ENCODE measurements at places on chromosomes 6 and 20. TPM values are rescaled to one million over a fixed set of nuclear protein-coding genes. Genes with fewer than 3 reads are reported as not detected.

DNA sequence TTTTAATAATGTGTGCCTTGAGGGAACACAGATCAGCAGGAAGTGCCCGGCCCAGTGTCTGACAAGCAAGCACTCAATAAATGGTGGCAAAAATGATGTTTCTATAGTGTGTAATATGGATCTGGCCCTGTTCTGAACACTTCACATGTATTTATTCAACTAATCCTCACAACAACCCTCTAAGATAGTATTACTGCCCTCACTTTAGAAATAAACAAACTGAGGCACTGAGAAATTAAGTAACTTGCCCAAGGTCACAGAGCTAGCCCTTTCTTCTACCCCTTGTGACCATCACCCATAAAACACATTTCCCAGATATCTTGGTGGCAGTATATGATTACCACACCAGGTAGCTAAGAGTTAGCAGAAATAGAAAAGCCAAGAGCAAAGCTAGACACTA is 12.8 kb upstream of the MTFR2 start:
- no peak for DNase-seq

DNA sequence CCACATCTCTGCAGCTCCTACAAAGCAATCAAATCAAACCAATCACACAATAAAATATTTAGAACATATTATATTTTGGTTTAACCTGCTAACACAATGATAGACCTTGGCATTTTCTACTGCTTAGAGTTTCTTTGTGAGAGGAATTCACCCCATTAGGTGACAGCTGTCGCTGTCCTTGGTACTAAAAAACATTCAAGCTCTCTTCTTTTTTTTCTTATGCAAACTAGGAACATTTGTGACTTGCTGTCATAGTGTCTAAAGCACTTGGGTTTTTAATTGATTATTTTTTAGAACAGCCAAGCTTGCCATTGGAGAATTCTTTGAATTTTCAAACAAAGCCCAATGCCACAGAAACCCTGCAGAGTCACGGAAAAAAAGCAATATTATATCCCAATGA is 46.4 kb downstream of the CNR1 start:
- DNase-seq: no peak

- DNase-seq: no peak
These were observed 171.1 kb downstream of the PREX1 start for GRCh38 chr20:48656661-48657211.

GRCh38 chr6:129100164-129100563 is 217.2 kb downstream of the LAMA2 start:
- DNase-seq: no peak

GRCh38 chr6:135073217-135073616 is 18.6 kb upstream of the HBS1L start:
- DNase-seq: no peak

Gene STX11
- total RNA-seq: 29.2 TPM

Gene TMEM74B
- not detected for total RNA-seq

Gene CLPSL1
- not detected for total RNA-seq

Gene MAS1L
- total RNA-seq: not detected

Gene SF3B5
- total RNA-seq: 265 TPM

Data from CD8-positive, alpha-beta memory T cell (primary cell).